ENCODE measurements at places on chromosomes 6 and 20. TPM values are rescaled to one million over a fixed set of nuclear protein-coding genes. Genes with fewer than 3 reads are reported as not detected.

GRCh38 chr6:122709922-122710512, 69.5 kb upstream of the FABP7 start:
- no peaks in the 10 kb centered on the region for H3K36me3 ChIP-seq
- no peak overlapping the region for H3K4me3 ChIP-seq
- no peaks in the 10 kb centered on the region for H3K4me1 ChIP-seq
- DNase-seq = no peak

GRCh38 chr6:37587866-37588734, 88.4 kb upstream of the CCDC167 start:
- no peaks in the 10 kb centered on the region for H3K36me3 ChIP-seq
- no peak overlapping the region for H3K27ac ChIP-seq
- peaks cover 30% of the 10 kb centered on the region for H3K27me3 ChIP-seq

- H3K36me3 ChIP-seq = no peaks in the 10 kb centered on the region
- no peak overlapping the region for H3K27ac ChIP-seq
- H3K4me1 ChIP-seq = no peaks in the 10 kb centered on the region
Measured at GRCh38 chr6:21438237-21438985, 155.1 kb upstream of the SOX4 start.

Gene BPIFB2
- not detected for total RNA-seq

Gene KCNK16
- not detected for total RNA-seq

Gene LY6G5C
- total RNA-seq = 0.72 TPM

DNA sequence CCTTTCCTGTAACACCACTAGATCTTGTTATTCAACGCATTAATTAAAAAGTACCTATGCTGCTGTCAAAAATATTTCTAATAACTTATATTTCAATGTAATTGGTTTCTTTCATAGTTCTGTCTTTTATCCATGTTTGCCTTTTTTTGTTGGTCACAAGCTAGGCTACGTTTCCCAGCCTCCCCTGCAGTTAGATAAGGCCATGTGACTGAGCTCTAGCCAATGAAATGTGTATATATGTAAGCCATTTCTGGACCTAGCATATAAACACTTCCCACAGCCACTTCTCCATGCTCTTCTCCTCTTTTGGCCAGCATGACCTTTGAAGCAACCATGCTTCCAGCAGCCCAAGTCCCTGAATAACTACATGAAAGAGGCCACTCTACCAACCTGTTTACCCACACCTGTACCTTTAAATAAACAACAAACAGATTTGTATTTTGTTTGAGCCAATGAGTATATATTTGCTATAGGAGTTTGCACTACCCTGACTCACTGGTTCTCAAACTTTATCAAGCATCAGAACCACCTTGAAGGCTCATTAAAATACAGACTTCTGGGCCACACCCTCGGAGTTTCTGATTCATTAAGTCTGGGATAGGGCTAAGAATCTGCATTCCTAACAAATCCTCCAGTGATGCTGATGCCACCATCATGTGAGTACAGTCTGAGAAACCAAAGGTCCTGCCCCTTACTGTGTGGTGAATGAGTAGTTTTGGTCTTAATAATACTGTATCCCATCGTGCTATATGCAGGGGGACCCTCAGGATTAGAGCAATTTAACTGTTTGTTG, 45.6 kb upstream of the BEND6 start:
- no peak for DNase-seq
- no peak overlapping the region for H3K27ac ChIP-seq
- H3K4me3 ChIP-seq = no peak overlapping the region
- no peaks in the 10 kb centered on the region for H3K27me3 ChIP-seq
- H3K36me3 ChIP-seq = no peaks in the 10 kb centered on the region

Measured in osteoblast (primary cell).